Dermis microvascular lymphatic vessel endothelial cell (primary cell): ENCODE measurements at places on chromosomes 16 and 17.

GRCh38 chr17:57870283-57870635 is 20.4 kb upstream of the MRPS23 start:
- DNase-seq, result no peak

DNA sequence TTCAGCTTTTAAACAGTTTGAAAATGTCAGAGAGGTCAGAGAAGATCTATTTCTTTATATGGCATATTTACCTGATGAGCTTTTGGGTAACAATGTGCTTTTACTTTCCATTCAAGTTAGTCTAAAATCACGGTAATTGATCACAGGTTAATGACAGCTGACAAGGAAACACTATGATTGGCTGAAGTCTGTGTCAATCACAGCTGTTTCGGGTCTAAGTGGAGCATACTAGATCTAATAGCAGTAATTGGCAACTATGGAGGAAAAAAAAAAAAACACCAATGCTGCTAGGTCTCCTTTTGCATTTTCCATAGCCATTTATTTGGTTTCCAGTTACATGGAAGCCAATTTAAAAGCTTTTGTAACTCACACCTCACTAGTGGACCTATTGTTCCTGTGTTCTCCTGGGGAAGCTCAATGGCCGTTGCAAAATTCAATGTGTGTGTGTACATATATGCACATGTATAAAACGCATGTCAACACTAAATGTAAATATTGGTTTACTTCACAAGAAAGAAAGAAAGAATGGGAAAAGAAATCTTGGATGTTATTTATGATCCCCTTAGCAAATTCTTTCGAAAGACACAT is 568.3 kb upstream of the ZFHX3 start:
- DNase-seq, result no peak

GRCh38 chr16:86826941-86827340 is 248.6 kb downstream of the FOXL1 start:
- DNase-seq, result no peak

- no peak for DNase-seq
These were observed 5.3 kb downstream of the HMOX2 start for GRCh38 chr16:4481526-4481925.

- DNase-seq, result no peak
These were observed 104.8 kb downstream of the MGAT5B start for GRCh38 chr17:76973040-76973439.

DNA sequence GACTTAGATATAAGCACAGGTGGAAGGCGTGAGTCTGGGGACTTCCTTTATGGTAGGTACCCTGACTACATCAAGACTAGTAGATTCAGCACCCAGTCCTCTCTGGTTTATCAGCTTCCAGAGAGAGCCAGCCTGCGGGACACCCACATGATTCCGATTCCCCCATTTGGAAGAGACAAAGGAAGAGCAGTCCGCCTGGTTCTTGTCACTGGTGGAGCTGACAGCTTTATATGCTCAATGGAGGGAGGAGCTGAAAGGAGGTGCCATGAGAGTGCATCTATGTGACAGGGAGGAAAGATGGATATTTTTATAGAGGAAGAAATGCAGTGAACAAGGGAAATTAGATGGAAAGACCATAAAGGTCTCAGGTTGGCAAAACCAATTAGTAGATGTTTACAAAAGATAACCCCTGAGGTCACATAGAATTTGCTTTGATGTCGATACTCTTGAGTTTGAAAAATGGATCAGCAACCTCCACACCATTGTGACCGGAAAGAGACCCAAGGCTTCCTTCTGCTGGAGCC is 437.7 kb downstream of the PMP22 start:
- DNase-seq, result no peak

- DNase-seq, result no peak
These were observed 1.8 kb downstream of the ASGR1 start for GRCh38 chr17:7177191-7177953.

DNA sequence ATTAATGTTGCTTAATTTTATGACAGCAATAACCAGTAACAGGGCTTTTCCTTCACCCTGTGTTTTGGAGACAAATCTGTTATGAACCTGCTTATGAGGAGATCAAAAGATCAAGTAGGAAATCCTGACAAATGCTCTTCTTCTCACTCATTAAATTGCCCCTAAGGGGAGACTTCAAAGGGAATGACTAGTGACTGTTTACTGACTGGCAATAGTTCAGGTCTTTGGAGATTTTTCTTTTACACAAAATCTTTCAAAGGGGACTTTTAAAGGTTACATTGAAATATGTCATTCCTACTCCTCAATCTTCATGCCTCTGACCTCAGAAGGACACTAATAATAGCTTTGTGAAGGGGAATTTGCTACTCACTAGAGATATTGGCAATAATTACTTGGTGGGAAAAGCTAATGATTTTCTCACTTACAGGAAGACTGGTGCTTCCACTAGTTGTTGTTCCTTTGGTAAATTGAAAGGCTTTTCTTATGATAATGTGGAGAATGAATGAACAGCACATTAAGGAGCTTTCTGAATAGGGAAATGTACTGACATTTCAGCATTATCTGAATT is 292.9 kb upstream of the CA10 start:
- DNase-seq, result no peak

GRCh38 chr16:46817961-46818360 is 13.0 kb downstream of the C16orf87 start:
- peak; percentile 29 for DNase-seq

GRCh38 chr17:69948406-69948805 is 126.6 kb upstream of the KCNJ16 start:
- no peak for DNase-seq

DNA sequence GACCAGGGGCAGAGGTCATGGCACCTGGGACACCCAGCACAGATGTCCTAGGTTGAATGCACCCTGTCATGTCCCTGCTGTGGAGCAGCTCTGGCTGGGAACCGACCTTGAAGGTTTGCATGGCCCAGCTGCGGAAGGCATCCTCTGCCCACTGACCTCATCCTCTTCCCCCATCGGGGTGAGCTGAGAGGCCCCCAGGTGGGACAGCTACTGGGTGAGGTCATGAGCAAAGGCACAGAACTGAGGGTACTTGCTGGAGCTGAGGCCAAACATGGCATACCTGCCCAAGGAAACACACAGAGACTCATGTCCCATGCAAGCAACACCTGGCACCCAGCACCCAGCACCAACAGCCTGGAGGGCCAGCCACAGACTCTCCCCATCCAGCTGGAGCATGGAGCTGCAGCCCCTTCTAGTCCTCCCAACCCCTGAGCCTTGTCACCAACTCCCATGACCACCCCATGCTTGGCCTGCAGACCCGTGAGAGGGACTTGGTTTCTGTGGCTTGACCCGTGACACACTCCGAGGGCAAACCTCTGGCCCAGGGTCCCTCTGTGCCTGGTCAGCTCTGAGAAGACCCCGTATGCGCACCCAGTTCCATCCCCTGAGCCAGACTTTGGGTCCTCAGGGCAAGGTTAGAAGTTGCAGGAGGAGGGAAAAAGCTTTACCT is 33.1 kb downstream of the LGALS9 start:
- DNase-seq, result no peak

DNA sequence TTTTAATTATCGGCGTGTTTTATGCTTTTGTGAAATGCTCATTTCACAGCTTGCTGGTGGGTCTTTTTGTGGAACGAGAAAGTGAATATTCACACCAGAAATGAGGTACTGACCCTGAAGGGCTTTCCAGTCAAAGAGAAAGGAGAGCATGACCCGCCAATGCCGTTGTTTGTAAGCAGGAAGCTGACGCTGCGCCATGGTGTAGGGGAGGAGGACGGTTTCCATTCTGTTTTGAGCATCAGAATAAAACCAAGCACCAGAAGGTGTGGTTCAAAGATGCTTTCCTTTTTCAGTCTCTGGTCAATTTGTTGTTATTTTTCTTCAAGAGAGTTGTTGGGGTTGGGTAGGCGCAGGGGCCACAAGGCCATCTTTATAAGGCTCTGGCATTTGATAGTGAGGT is 669.3 kb downstream of the WWOX start:
- DNase-seq, result no peak

DNA sequence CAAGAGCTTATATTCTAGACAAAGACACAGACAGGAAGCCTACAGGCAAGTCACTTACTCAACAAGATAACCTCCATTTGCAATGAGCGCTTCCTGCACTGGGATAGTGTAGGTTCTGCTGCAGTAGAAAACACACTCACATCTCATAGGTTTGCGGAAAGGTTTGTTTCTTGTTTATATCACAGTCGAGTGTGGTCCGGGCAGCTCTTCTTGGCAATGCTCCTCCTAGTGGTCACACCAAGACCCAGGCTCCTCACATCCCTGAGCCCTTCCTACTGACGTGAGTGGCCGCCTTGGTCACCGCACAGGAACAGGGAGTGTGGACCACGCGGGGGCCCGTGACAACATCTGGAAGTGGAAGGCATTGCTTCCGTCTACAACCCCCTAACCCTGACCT is 48.0 kb upstream of the RBFOX3 start:
- DNase-seq, result no peak

DNA sequence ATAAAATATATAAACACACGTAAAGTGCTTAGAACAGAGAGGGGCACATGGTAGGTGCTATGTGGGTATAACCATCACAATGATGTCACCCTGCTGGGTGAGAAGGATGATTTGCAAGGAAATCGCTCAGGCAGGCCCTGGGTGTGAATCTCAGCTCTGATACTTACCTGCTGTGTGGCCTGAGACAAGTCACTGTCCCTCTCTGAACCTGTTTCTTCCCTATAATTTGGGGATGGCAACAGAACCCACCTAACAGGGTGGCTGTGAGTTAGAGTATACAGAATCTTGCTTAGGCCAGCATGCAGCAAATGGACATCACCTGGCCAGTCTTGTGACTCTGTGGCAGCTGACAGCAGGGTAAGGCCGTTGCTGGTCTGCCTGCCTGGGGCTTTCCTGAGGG is 36.6 kb upstream of the ALKBH5 start:
- DNase-seq, result no peak

DNA sequence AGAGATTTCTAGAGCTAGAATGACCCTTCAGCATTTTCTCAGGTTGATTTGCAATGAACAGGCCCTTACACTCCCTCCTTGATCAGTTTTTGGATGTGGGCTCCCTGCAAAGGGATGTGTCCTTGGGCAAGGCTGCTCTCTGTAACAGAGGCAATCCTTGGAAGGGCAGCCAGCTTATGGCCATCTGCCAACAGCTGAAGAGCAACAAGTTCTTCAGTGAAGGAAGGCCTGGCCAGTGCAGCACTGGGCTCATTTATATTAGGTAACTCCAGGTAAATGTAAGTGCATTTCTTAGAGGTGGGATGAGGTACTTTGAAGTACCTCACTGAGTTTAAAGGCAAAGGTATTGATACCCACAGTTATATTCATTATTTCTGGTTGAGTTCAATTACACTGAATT is 114.3 kb upstream of the KCNJ16 start:
- DNase-seq, result no peak

GRCh38 chr17:32835291-32835761 is 41.6 kb downstream of the MYO1D start:
- no peak for DNase-seq

DNA sequence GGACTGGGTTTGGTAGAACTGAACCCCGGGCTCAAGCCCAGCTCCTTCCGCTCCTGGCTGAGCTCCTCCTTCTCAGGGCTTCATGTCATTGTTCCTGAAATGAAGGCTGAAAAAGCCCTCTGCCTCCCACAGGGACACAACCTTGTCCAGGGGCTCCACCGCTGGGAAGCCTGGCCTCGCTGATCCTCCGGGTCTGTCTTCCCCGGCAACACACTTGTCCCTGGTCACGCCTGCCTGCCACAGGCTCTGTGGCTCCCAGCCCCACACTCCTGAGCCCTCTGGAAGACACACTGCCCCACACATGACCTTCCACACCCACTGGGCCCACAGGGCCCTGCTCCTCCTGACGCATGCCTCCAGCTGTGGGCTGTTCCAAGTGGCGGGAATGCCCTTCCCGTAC is 18.0 kb upstream of the ZC3H18 start:
- DNase-seq, result no peak

DNA sequence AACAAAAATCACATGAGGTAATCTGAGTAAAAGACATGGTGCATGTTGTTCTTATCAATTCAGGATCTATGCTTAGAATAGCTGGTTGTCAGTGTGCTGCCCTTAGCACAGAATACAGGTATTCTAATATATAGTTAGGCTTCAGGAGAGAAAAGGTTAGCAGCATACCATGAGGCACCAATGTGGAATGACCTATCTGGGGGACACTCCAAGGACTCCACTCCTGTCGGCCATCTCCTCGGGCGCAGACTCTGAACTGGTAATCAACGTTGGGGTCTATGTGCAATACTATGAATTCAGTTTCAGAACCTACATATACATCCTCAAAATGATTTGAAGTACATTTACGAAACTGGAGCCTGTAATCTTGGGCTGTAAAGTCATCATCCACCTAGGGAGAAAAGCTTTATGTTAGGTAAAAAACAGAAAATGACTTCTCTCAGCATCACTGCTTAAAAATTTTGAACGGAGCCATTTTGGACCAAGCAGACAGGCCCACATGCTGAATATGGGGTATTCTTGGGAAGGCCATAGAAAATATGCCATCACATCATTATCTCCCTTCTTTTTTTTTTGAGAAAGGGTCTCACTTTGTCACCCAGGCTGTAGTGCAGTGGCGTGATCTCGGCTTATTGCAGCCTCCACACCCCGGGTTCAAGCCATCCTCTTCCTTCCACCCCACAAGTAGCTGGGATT is 31.1 kb downstream of the CRLF3 start:
- no peak for DNase-seq

- no peak for DNase-seq
These were observed 2.6 kb downstream of the SLC16A6 start for GRCh38 chr17:68288375-68288774.

DNA sequence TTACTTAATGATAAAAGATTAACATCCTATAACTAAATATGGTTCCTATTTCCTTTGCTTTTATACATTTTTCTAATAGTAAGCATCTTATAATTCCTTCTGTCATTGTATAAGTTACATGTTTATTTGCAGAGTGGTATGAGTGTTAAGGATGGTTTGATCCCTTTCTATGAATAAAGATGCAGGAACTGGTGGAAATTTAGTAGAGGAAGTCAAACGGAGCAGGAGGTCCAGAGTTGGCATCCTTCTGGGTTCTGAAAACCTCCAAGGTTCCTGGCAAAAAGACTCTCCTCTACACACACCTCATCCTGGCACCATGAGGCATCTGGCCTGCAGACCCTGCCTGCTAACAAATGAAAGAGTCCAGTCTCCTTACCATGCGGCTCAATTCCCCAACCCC is 296.8 kb downstream of the SOX9 start:
- DNase-seq, result no peak

GRCh38 chr17:71409712-71410111 is 711.1 kb upstream of the SOX9 start:
- no peak for DNase-seq
